ENCODE measurements at places on chromosomes 1 and 21. TPM values are rescaled to one million over a fixed set of nuclear protein-coding genes. Genes with fewer than 3 reads are reported as not detected.
A peak's percentile ranks its signal among the peaks of the same experiment; 100 is the strongest.

Gene F3
- 163 TPM for total RNA-seq

DNA sequence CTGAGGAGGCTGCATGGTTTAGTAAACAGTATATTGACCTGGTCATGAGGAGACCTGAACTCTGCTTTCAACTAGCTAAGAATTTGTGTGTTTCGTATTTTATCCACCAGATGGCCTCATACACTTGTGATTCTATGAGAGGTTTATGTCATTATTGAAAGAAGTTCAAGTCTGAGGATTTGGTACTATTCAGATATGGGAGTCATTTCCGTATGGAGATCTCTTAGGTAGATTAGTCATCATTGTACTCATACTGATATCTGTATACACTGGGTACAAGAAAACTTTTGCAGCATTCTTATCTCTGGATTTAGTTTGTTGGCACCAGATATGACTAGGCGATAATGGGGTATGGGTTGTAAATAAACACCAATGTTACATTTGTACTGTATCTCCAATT is 26.6 kb downstream of the ATF6 start:
- H3K4me1 ChIP-seq: peaks cover 21% of the 10 kb centered on the region
- H3K4me3 ChIP-seq: peak overlapping the region; percentile 18
- peak overlapping the region; percentile 83 for H3K27ac ChIP-seq
- H3K27me3 ChIP-seq: no peaks in the 10 kb centered on the region
- DNase-seq: peak; percentile 85

- no peaks in the 10 kb centered on the region for H3K27me3 ChIP-seq
- no peaks in the 10 kb centered on the region for H3K4me1 ChIP-seq
- no peak for DNase-seq
- H3K27ac ChIP-seq: no peak overlapping the region
- no peak overlapping the region for H3K4me3 ChIP-seq
Measured at GRCh38 chr1:82399093-82399492, 598.4 kb downstream of the ADGRL2 start.

GRCh38 chr1:35559317-35559944 is 1.8 kb downstream of the NCDN start:
- H3K4me1 ChIP-seq: peaks cover 57% of the 10 kb centered on the region
- DNase-seq: no peak
- peak overlapping the region; percentile 95 for H3K4me3 ChIP-seq
- H3K27me3 ChIP-seq: peaks cover 6% of the 10 kb centered on the region
- peak overlapping the region; percentile 64 for H3K27ac ChIP-seq
- peaks cover 6% of the 10 kb centered on the region for H3K36me3 ChIP-seq

DNA sequence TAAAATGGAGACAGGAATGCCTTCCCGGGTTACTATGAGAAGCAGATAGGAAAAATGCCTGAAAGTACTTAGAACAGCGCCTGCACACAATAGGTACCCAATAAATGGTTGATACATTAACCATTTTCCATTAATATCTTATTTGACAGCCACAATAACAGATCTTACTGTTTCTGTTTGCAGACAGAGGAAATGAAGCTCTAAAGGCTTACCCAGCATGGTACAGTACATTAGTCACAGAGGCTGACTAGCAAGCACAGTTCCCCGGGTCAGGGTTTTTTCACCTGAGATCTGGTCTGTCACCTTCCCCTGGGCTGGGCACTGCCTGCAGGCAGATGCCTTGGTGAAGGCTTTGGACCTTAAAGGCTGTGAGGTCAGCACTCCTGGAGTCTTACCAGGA is 2.9 kb downstream of the TRIM63 start:
- no peaks in the 10 kb centered on the region for H3K36me3 ChIP-seq
- DNase-seq: no peak
- no peak overlapping the region for H3K4me3 ChIP-seq
- peaks cover 63% of the 10 kb centered on the region for H3K27me3 ChIP-seq
- no peaks in the 10 kb centered on the region for H3K4me1 ChIP-seq

Gene CR2
- not detected for total RNA-seq

DNA sequence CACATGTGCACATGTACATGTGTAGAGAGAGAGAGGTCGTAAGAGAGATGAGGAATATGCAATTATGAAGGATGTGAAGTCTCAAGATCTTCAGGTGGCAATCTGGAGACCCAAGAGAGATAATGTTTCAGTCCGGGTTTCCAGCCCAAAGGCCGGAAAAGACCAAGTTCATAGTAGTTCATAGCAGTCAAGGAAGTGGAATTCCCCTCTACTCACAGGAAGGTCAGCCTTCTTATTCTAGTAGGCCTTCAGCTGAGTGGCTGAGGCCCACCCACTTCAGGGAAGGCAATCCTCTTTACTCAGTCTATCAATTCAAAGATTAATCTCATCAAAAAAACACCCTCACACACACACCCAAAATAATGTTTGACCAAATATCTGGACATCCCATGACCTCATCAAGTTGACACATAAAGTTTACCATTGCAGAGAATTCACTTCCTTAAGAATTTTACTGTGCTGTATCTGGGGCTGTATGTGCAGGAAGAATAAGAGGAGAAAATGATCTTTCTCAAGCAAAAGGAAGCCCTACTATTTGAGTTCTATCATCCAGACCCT is 114.6 kb downstream of the TNFSF18 start:
- peaks cover 89% of the 10 kb centered on the region for H3K4me1 ChIP-seq
- DNase-seq: no peak
- H3K4me3 ChIP-seq: no peak overlapping the region
- no peaks in the 10 kb centered on the region for H3K27me3 ChIP-seq

Data from HFFc6 (cell line).